Large intestine (tissue), 12 donors: ENCODE measurements at places on chromosomes 1 and 21. TPM values are rescaled to one million over a fixed set of nuclear protein-coding genes. Genes with fewer than 3 reads are reported as not detected.
A peak's percentile ranks its signal among the peaks of the same experiment; 100 is the strongest.

GRCh38 chr1:203320591-203321272 is 15.4 kb downstream of the BTG2 start:
- no peak for DNase-seq

DNA sequence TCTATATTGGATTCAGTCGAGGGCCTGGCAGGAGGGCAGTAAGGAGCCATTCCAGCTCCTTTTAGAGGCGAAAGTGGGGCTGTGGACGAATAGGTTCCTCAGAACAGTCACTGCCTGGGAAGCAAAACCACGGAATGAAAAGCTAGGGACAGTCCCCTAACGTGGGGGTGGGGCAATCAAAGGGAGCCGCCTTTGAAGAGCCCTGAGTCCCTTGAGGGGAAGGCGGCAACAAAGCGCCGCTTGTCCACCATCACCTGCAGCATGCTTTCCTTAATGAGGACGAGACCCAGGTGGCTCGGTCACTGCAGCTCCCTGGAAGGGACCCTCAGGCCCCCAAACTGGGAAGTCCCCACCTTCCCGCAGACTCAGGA is 184.7 kb downstream of the ETS2 start:
- no peak for DNase-seq

DNA sequence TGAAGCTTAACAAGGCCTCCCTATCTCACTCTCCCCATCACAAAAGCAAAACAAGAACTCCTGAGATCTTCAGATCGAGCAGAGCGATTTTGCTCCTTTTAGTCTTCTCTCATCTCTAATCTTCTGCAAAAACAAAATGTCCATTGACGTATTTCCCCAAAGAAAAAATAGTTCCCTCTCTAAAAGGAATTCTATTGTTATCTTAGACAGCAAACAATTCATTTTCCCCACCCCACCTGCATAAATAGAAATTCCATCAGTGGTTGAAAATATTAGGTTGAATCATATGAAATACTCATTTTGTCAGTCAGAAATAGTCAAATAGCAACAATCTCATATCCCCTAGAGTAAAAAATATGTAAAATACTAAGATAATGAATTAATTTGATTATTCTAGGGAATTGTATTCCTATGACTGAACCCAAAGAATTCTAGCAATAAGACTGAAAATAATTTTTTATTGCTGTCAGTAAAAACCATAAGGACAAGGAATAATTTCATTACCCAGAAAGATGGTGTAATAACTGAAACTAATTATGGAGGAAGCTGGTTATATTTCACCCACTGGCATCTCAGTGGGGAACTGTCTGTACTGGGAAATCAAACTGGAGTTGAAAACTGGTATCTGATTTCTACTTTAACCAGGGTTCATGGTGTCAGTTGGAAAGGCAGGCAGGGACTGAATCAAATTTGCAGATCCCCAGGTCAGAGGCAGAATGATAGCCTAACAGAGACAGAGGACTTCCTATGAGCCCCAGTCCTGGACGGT is 51.3 kb downstream of the RHOU start:
- no peak for DNase-seq

- no peak for DNase-seq
These were observed 7.9 kb downstream of the ACOT7 start for GRCh38 chr1:6385488-6386191.

GRCh38 chr1:230832476-230832875 is 35.8 kb downstream of the C1orf198 start:
- no peak for DNase-seq

- no peak for DNase-seq
These were observed 111.9 kb upstream of the C1orf105 start for GRCh38 chr1:172308577-172308976.

DNA sequence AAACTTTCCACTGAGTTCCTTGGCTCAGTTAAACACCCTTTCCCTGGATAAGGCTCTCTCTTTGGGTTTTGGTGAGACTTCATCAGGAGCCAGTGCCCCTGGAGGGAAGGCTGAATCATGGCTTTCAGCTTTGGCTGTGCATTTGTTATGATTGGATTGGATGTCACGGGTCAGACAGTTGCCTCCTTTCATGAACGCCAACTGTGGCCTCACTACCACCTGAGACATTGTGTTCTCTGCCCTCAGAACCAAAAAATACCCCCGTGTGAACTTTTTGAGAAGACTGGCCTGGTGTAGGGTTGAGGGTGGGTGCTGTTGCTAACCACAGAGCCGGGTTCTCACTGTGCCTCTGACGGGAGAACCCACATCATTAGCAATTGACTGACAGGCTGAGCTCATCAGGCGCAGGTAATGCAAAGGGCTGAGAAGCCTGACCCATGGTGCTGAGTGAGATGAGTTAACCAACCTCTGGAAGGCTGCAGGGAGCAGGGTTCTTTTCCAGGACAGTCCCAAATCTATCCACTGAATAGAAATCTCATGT is 65.6 kb downstream of the HHAT start:
- no peak for DNase-seq

- DNase-seq: peak; percentile 83
These were observed 121.1 kb downstream of the FOXD2 start for GRCh38 chr1:47558601-47559593.

- DNase-seq: no peak
These were observed 16.9 kb downstream of the MTARC1 start for GRCh38 chr1:220803401-220804201.

DNA sequence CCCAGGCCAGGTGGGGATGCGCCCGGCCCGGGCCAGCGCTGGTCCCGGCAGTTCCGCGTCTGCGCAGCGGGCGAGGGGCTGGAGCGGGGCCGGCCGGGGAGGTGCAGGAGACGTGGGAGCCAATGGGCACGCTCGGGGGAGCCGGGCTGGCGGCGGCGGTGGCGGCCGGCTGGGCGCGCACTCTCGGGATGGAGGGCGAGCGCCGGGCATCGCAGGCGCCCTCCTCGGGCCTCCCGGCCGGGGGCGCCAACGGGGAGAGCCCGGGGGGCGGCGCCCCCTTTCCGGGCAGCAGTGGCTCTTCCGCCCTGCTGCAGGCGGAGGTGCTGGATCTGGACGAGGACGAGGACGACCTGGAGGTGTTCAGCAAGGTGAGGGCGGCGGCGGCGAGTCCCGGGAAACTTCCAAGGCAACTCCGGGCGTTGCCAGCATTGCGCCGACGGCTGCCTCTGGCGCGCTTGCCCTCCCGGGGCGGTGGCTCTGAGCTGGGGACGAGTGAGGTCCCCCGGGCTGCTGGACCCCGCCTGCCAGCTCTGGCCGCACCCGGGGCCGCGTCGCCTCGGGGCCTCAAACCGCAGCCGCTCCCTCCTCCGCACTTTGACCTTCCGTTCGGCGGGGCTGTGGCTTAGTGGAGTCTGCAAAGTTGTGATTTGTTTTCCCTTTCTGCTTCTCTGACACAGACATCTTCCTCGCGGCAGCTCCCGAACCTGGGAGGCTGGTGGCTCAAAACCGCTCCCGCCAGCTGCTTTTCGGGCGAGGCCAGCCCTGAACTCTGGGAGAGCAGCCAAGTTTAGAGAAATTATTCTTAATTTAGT is at the start of gene SNX7:
Gene SNX7 (plus strand): TSS at position 178 of the 812 bp plus-strand sequence. CDS start 11 bp downstream, at position 189.
- DNase-seq: peak; percentile 95

- no peak for DNase-seq
These were observed 17.2 kb downstream of the DPYD start for GRCh38 chr1:97903626-97904025.

DNA sequence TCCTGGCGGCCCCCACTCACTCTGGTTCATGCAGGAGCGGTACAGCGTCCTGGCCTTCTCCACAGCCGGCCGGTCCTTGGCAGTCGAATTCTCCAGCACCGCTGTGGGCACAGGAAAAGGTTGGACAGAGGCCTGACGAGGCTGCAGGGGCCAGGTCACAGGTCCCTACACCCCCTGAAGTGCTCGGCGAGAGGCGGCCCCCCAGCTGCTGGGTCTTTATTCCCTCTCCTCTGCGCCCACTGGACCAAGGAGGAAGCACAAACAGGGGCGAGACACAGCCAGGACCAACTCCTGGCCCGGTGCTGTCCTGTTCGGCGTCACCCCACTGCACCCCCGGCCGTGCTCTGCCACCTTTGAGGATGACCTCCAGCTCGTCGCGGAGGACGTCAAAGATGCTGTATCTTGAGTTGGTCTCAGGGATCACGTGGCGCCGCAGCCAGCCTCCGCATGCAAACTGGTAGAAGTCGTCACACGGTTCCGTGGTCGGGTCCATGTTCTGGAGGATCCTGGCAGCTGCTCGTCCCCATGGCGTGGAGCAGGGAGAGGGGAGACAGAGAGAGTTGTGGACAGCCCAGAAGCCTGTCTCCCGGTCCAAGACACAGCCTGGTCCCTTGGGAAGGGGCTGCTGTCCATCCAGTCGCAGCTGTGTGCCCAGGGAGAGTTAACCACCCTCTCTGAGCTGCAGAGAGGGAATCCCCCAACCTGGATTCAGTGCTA is 22.9 kb downstream of the PRXL2B start:
- no peak for DNase-seq

DNA sequence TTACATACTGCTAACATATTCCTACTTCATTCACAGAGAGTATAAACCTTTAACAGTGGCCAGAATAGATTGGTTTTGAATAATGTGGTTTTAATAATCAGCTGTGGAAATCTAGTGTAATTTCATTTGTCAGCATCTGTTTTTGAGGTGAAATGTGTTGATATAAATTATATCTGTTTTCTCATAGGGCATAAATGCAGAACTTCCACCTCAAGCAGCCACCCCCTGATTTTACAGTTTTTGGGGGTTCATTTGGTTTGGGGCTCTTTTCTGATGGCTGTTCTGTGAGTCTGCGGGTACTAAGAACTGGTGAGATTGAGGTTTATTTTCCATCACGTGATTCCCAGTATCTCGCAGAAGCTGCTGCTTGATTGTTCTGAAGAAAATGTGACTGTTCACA is 23.2 kb downstream of the EDARADD start:
- DNase-seq: no peak

DNA sequence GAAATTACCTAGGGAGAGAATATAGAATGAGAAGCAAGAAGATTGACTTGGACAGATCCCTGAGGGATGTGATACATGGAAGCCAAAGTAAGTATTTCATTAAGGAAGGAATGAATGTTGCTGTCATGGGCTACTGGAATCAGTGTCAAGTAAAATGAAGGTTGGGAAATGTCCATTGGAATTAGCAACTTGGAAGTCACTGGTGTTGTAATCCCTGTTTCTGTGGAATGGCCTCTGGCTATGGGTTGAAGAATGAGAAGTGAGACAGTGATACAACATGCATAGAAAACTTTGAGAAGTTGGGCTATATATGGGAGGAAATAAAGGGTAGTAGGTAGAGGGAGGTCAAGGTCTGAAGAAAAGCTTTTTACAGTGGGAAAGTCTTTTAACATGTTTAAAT is 54.7 kb downstream of the CCDC18 start:
- DNase-seq: no peak

- DNase-seq: peak; percentile 76
These were observed 13.7 kb upstream of the TMEM51 start for GRCh38 chr1:15139654-15140350.

DNA sequence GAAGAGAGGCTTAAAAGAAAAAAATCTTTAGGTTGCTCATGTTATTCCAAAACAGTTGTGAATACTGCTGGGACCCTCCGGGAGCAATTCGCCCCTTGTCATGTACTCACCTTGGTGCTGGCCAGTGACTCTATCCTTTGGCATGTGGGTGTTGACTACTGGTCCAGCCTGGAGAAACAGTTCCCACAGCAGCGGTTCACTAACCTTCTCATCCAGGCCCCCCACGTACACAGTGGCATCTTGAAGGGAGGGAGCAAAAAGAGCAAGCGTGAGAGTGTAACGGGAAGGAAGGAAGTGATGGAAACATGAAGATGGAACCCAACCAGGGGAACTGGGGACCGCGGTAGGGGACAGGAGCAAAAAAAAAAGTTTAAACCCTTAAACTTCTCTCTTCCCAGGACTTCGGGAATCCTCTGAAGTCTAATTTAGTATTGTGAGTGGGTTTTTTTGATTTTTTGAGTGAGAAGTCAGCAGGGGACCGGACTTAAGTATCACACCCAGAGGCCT is 494 bp downstream of the SF3B4 start:
- no peak for DNase-seq

DNA sequence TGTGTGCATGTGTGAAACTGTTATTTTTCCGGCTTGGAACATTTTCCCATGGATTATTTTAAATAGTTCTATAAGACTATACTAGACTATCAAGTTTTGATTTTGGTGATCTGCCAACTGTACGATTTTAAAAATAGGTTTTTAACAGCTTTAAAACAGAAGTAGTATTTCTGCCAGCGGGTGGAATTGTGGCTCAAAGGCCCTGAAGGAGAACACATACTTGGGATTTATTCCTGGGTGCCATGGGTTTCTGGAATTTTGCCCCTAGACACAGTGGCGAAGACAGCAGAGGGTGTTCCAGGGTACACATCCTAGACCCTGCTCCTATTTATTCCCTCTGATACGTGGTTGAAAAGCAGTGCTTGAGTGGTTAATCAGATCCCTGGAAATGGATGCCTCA is 81.7 kb upstream of the IPO9 start:
- no peak for DNase-seq

DNA sequence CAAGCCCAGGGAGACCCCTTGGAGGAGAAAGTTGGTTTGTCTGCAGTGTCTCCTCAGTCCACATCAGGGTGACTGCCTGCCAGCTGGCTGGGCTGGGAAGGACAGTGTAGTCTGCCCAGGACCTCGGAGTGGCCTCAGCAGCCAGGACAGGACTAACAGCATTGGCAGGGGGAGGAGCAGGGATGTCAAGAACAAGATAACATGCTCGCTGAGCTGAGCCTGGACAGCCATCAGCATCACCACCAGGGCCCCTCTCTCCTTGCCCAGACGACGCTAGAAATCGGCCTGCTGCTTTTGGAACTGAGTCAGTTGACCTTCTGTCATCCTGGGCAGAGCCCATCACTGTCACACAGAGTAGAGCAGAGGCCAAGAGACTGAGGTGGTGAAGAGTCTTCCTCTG is 83.6 kb upstream of the CNTN2 start:
- no peak for DNase-seq

DNA sequence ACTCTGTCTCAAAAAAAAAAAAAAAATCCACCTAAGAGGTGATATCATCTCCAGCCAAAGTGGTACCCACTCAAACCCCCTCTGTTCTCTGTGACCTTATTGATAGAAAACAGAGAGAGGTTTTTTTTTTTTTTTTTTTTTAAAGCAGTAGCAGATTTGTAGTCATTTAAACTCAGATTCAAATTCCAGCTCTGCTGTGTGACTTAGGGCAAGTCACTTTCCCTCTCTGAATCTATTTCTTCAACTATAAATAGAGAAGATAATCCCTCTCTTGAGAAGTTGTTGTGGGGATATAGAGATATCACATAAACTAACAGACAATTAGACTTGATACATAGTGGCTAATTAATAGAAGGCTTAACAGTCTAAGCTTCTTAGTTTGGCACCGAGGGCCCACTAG is 48.4 kb downstream of the NKAIN1 start:
- no peak for DNase-seq

The CLCA1 gene
- polyA plus RNA-seq: 2,132 TPM

The TCHH gene
- 0.22 TPM for polyA plus RNA-seq

The OR2L2 gene
- polyA plus RNA-seq: 0.52 TPM

The ACTL8 gene
- polyA plus RNA-seq: not detected

The AK5 gene
- polyA plus RNA-seq: 4.2 TPM

The FHAD1 gene
- polyA plus RNA-seq: 0.79 TPM

The LCE2C gene
- polyA plus RNA-seq: not detected

The MYOM3 gene
- 69.5 TPM for polyA plus RNA-seq

The SPATA21 gene
- not detected for polyA plus RNA-seq

The MAP3K7CL gene
- 6.5 TPM for polyA plus RNA-seq
